ENCODE measurements at places on chromosomes 4 and X.

DNA sequence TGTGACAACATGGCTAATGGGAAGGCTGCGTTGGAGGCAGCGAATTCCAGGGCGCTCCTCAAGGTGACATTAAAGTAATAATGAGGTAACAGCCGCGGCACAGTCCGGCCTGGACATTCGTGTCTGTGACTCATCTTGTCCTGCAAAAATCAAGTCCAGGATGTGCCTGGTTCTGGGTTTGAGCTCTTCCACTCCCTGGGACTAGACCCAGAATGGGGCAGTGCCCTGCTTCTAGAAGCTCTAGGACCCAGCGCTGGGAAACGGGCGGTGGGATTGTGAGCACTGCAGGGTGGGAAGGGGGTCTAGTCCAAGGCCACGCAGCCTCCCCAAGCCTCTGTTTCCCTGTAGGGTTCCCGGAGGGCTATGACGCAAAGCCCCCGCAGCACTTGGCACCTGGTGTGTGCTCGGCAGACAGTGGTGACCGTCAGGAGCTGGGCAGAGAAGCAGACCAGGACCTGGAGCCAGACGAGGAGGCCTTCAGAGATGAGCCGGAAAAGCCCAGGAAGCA is 34.9 kb downstream of the HMX1 start:
- no peak for DNase-seq

GRCh38 chrX:53133400-53133799 is 39.5 kb downstream of the KANTR start:
- no peak for DNase-seq

DNA sequence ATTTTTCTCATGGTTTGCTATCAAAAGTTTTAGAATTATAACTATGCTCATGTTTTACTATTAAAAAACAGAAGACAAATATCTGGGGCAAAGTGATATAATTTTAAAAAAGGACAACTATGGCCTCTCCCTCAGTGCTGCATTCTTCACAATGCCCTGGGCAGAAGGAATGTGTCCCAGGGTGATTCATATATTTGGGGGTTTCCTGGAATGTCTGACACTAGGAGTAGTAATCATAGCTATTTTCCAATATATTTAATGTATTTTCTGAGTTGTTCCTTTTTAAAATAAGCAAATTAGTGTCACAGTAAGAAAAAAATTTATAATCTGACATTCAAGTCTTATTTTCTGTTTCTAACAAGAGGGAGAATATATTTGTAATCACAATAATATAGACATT is 281.7 kb downstream of the UNC5C start:
- DNase-seq = no peak

DNA sequence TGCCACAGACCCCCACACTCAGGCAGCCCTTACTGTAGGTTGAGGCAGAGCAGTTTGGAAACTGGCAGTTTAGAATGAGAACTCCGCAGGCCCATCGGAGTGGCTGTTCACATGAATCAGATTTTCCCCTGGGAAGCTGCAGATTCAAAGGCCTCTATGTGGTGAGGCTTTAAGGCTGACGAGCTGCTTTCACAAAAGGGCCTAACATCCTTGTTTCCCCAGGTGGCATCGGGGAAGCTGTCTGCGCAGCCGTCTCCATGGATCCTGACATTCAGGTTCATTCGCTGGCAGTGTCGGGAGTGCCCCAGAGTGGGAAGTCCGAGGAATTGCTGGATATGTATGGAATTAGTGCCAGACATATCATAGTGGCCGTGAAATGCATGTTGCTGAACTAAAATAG is 33.7 kb downstream of the TKTL1 start:
- DNase-seq = no peak

DNA sequence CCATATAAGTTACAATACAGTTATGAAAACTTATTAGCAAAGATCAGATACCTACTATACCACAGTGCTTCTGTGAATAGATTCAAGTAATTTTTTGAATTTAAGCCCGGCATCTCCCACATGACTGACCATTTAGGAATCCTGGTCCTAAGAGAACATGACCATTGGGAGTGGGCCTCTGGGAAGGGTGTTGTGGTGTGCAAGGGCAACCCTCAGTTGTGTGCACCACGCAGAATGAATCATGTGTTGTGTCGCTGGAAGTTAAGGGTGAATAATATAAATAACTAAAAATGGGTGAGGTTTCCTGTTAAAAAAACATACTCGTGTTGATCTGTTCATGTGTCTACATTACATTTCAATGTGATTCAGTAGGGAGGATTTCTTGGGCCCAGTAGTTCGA is 15.5 kb downstream of the CPE start:
- DNase-seq = no peak

DNA sequence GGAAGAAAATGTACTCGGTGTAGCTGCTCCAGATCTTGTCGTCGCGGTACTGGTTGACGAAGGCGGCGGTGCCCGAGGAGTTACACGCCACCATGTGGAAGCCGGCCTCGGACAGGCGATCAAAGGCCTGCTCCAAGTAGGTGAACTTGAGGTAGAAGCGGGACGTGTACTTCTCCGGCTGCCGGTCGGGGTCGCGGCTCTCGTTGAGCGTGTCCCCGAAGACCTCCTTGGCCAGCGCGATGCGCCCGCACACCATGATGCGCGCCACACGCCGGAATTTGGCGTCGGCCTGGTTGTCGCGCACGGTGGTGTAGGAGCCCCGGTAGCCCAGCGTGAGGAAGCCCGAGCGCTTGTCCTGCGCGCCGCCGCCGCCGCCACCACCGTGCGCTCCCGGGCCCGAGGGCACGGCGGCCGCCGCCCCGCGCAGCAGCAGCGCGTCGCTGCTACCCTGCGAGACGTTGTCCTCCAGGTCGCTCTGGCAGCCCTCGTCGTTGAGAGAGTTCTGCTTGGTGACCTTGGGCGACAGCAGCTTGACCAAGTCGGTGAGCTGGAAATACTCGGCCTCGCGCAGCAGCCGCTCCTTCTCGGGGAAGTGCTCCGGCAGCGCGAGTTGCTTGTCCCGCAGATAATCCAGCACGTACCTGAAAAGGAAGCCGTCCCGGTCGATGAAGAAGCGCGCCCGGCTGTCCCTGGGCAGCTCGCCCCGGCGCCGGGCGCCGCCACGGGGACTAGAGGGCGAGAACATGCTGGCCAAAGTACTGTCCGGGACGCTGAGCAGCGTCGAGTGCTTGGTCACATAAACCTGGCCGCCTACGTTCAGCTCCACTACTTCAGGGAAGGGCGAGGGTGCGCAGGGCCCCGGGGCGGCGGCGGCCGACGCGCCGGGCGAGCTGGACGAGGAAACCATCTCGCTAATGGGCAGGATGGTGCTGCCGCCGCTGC is 775 bp downstream of the KCTD8 start:
- no peak for DNase-seq

All from AG09309 (cell line).